ENCODE measurements at places on chromosomes 16 and 17. TPM values are rescaled to one million over a fixed set of nuclear protein-coding genes. Genes with fewer than 3 reads are reported as not detected.

DNA sequence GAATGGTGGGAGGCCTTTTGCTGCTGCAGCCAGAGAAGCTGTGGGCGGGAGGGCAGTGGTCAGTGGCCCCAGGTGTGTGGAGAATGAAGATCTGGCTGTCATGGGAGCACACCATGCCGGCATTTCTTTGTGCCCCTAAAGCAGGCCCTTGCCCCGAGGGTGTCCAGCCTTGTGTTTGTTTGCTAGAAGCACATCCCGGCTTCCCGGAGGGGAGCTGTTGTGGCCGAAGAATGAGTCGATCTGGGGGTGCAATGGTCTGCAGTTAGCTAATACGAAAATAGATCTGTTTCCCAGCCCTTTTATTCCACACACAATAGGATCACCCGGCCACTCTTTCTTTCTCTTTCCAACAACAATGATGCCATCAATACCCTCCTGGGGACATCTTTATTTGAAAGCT lies 228.8 kb downstream of the CBLN1 start:
- no peak for DNase-seq

GRCh38 chr16:14018851-14019250 lies 52.3 kb upstream of the MRTFB start:
- no peak for DNase-seq

DNA sequence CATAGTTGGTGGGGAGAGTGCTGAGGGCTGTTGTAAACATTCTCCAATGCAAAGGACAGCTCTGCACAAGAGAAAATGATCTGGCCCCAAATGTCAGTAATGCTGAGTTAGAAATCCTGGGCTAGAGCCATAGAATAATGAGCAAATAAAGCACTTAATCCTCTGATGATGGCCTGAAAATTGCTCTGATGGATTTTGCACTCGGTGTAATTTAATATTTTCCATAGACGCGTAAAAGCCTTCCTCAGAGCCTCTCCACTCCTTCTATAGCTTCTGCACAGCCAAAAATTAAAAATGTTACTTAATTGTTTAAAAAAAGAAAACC lies 23.7 kb downstream of the FAM20A start:
- no peak for DNase-seq

DNA sequence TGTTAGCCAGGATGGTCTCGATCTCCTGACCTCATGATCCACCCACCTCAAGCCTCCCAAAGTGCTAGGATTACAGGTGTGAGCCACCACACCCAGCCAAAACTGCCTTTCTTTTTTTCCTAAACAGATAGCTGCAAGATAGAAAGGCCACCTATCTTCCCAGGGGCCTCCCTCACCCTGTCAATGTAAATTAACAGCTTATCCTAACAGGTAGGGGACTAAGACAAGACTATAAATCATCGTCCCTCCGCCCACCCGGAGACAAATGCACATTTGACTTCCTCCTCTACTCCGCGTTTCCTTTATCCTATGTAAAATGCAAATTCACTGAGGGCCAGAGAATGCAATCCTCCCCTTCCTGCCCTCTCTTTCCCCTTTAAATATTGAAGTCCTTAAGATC lies 71.4 kb downstream of the MARF1 start:
- no peak for DNase-seq

KCNH4 gene
- not detected for total RNA-seq

PRR11 gene
- total RNA-seq: not detected

- DNase-seq: no peak
These were observed 77.9 kb downstream of the GOSR1 start for GRCh38 chr17:30554839-30555751.

GRCh38 chr17:48016112-48016511 lies 21.5 kb downstream of the COPZ2 start:
- no peak for DNase-seq
